Stimulated activated CD4-positive, alpha-beta T cell treated with anti-CD3 and anti-CD28 coated beads, Interleukin-12 subunit alpha, Interleukin-12 subunit beta, amount 100 ng/mL, for 24 hours (primary cell): ENCODE measurements at places on chromosomes 16 and 17.

GRCh38 chr16:74468807-74469525 lies 47.7 kb upstream of the CLEC18B start:
- DNase-seq = no peak

- no peak for DNase-seq
Observed at GRCh38 chr17:68257934-68258333, 10.1 kb downstream of the AMZ2 start.

DNA sequence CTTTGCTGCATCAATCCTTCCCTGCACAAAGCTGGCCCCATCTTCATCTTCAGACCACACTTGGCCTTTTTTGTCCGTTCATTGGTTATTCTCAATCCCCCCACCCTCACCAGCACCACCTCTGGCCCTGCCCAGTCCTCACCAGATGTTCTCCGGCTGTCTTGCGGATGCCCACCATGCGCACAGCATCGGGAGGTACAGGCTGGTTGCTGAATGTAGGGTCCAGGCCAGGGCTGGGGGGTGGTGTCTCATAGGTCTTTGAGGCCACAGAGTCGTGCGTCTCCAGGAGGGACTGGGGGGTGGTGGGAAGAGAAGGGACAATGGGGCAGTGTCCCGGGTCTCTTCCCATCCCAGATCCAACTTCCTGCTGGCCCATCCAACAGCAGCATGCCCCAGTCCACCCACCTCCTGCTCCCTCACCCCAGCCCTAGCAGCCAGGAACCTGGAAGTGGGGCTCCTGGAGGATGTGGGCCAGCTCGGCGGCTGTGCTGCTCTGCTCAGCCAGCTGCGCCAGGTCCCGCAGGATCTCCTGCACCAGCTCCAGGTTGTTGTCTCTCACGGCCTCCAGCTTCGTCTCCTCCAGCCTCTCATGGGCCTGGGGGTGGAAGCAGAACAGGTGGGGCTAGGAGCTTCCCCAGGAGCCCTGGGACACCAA lies 24.4 kb downstream of the MPP2 start:
- no peak for DNase-seq

GRCh38 chr17:18851201-18851600 lies 6.7 kb upstream of the PRPSAP2 start:
- DNase-seq = no peak

- peak; percentile 14 for DNase-seq
Observed at GRCh38 chr17:66302761-66303626, 581 bp downstream of the PRKCA start.

DNA sequence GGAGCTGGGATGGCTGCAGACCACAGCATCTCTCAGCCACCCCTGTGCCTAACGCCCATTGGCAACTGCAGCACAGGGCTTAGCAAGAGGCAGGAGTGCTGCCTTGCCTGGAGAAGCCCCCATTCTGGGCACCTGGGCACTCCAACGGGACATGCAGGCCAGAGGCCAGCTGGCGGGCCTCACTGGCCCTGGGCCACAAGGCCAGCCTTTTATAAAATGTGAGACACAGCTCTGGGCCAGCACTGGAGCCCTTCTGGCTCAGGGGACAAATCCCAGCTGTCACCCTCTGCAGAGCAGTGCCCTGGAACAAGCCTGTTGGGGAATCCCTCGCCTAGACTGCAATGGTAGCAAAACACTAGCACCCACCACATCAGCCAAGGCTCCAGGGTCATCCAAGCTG lies 171.8 kb downstream of the WSCD1 start:
- DNase-seq = no peak

DNA sequence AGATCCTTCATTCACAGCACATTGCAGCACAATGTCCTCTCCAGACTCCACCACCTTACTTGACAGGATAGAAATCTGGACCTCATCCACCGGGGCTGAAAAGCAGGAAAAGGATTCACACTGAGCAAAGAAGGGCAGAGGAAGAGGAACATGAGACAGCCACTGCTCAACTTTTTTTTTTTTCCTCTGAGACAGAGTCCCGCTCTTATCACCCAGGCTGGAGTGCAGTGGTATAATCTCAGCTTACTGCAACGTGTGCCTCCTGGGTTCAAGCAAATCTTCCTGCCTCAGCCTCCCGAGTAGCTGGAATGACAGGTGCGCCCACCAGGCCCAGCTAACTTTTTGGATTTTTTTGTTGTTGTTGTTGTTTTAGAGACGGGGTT lies 34.4 kb downstream of the PECAM1 start:
- no peak for DNase-seq

DNA sequence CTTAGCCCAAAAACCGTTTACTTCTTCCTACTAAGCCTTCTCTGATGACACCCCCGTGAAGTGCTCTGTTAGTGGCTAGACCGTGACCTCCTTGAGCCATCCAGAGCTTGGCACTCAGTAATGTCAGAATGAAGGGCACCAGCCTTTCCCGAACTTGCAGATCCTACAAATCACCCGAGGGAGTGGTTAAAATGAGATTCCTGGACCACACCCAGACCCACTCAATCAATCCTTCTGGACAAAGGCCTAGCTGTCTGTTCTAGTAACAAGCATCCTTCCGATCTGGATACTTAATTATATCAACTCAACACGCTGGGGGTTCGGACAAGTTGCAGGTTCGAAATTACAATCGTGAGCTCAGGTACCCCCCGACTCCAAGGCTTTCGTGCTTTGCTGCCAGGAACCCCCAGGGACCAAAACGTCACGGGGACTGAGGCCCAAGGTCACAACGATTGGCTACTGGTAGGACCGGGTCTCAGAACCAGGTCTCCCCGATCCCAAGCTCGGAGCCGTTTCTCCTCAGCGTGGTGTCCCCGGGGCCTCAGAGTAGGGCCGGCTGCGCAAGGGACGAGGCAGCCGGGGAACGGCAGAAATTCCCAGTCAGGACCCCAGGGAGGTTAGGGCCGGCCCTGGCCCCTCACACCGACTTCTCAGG lies 527 bp downstream of the CIAPIN1 start:
- DNase-seq = peak; percentile 9

- DNase-seq = no peak
Observed at GRCh38 chr16:11015076-11015475, 70.7 kb downstream of the CLEC16A start.

- DNase-seq = no peak
Observed at GRCh38 chr17:76262732-76263344, 2.3 kb upstream of the UBALD2 start.

DNA sequence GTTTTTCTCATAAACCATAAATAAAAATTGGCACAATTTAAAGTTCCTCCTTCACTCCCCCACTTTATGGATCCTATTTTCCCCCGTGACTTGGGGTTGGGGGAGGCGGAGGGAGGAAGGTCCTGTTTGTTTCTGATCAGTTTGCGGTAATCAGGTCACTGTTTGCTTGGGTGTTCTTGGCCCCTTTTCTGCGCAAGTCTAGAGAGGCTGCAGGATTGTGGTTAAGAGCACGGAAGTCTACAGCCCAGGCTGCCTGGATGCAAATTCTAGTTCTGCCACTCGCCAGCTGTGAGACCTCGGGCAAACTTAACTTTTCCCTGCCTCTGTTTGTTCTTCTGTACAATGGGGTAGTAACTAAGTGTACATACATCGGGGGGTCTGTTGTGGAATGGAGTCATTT lies 12.1 kb downstream of the ATP2C2 start:
- DNase-seq = no peak

DNA sequence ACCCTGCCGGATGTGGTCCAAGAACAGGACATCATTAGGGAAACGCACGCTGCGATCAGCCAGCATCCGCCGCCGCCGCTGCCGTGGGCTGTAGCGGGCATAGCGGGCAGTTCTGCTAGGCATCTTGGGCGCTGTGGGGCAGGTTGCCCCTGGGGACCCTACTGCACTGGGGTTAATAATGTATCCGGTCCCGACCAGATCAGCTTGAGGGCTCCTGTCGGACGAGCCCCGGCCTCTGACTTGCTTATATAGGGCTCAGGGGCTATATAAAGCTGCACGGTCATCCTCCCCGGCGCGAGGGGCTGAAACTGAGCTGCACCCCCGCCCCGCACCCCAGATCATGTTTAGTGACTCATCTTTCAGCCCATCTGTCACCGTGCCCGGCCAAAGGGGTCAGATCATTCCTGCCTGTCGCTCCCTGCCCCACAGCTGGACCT lies at the start of gene PPP1R27:
PPP1R27 (minus strand) TSS at position 220 of the 437 bp plus-strand sequence; CDS start at position 123, 97 bp downstream.
- no peak for DNase-seq

DNA sequence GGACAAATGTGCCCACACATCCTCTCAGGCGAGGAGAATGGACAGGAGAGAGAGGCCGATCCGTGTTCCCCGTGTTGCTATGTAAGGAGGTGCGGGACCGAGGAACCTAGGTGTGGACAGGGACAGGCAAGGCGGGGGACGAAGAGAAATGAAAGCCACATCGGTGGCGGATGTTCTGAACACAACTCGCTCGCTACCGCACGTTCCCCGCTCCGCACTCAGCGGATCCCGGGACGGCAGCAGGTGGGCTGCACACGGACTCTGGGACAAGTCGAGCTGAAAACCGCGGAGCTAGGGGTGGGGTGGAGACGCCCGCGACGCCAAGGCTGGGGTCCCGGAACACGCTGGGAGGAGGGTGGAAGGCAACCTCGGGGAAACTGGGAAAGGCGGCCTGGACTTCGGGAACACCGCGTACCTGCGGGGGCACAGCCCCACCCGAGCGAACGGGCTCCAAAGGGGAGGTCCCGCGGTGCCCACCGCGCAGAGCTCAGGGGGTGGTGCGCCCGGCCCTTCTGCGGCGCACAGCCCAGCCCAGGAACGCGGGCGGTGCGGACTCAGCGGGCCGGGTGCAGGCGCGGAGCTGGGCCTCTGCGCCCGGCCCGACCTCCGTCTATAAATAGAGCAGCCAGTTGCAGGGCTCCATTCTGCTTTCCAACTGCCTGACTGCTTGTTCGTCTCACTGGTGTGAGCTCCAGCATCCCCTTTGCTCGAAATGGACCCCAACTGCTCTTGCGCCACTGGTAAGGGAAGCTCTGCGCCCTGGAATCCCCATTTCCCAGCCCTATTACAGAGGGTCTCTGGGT lies at the start of gene MT1E:
MT1E (plus strand) TSS at position 642 of the 803 bp plus-strand sequence; CDS start at position 713, 71 bp downstream.
- DNase-seq = peak; percentile 63

DNA sequence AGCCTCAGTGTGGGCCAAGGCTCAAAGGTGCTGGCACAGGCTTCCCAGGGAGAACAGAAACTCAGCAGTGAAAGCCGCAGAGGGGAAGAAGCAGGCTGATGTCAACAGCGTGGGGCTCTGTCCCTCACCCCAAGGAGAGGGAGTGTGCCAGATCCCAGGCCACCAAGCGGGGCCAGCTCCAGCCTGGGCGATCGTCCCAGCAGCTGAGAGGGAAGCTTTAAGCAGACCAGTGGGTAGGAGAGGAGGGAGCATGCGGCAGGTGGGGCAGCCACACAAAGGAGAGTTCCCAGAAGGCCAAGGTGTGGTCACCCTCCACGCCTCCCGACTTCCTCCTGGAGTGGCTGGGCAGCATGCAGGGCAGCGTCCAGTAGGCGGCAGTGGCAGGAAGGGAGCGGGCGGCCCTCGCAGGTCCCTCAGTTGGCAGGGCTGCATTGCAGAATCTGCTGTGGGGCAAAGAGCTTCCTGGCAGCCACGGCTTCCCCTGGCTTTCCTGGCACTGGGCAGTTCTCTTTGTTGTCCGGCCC lies 6.0 kb downstream of the SYNGR2 start:
- no peak for DNase-seq

GRCh38 chr16:64398793-64399192 lies 723.1 kb downstream of the CDH11 start:
- DNase-seq = no peak

DNA sequence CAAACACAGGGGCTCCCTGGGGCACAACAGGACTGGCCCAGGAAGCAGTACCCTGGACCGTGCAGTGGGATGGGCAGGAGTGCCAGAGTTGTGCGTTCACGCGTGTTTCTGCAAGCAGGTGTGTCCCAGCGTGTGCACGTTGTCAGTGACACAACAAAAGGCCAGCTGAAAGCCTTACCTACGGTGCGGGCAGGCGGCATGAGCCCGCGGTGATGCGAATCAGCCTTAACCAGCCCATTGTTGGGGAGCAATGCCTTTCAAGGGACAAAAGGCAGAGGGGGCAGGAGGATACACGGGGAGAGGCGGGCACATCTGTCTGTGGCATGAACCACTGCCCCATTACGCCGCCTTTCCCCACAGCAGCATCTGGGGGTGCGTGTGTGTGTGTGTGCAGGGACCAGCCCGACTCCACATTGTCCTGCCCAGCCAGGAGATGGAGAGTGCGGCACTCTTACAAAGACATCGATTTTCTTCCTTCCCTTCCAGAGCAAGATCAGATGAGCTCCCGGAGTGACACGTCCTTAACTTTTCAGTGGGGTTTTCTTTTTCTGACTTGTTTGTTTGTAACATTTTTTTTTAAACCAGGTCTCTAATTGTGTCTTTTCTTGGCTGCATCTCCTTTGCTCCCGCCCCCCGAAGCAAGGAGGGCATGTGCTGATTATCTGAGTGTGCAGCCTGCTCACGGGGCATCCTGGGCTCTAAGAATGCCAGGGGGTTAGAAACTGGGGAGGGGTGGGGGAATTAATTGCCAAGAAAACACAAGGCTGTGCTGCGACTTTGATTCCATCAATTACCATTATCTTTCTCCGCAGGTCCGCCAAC lies 158.1 kb downstream of the ZNF423 start:
- no peak for DNase-seq

DNA sequence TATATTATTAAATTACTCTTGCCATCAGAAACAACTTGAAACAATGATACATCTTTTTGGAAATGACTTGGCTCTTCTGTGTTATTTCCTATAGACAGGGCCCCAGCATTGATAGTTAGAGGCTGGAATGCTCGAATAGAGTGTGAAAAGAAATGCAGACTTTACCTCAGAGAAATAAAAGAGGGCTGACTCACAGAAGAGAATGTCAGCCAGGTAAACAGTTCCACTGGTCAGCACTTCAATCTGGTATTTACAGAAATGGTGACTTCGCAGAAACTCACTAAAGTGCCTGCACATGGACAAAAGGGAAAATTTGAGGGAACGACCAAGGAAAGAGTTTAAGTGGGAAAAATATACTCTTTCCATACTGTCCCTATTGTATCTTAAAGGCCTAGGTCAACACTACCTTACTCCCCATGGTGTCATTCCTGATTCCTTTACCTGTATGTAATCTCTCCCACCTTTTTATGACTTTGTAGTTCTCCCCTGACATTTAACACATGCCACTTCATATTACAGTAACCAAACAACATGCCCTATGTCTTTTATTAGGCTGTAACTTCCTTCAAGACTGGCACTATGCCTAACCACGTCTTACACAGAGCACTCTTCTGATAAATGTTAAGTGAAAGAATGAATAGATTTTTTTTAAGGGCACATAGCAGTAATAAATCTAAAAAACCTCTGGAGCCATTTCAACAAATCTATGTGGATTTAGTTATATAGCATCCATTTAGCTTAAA lies 36.7 kb downstream of the AKAP10 start:
- no peak for DNase-seq

DNA sequence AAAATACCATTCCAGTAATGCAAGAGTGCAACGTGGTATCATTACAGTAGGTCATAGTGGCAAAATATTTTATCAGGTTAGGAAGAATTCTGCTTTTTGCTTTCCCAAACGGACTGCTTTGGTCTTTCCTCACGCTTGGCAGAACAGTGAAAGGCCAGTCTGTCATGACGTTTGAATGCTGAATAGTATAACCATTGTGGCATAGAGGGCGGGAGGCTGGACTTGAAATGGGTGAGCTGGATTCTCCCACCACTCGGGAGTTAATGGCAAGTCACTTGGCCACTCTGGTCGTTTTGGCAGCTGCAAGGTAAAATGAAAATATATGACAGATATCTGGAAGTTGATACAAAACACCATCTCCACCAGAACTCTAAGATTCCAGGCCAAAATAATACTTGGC lies 391.2 kb downstream of the MAF start:
- no peak for DNase-seq
